Stimulated activated CD4-positive, alpha-beta T cell treated with anti-CD3 and anti-CD28 coated beads, TNF-alpha, amount 100 ng/mL, for 1 hour (primary cell): ENCODE measurements at places on chromosomes 12 and 14.
A peak's percentile ranks its signal among the peaks of the same experiment; 100 is the strongest.

- DNase-seq, result no peak
Observed at GRCh38 chr12:22410486-22410885, 76.0 kb upstream of the ST8SIA1 start.

GRCh38 chr12:93060666-93061472, 131.8 kb upstream of the EEA1 start:
- DNase-seq, result no peak

GRCh38 chr12:73906757-73907156, 630.9 kb upstream of the ATXN7L3B start:
- no peak for DNase-seq

DNA sequence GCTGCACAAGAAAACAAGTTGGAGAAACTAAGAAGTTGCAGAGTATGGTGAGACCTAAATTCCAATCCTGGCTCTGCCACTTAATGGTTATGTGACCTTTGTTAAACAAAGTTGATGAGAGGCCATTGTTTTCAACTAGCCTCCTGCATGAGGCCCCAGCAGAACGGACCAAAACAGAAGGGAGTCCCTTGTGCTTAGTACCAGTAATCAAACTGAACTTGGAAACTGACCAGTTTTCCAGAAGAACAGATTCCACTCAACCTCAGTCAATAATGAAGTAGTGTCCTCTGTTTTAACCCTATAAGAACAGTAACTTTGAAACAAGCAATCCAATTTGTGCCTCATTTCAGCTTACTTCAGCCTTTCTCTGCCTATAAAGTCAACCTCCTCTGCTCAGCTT, 69.9 kb downstream of the C12orf56 start:
- DNase-seq, result no peak

GRCh38 chr14:95196268-95196667, 38.9 kb upstream of the DICER1 start:
- DNase-seq, result no peak

DNA sequence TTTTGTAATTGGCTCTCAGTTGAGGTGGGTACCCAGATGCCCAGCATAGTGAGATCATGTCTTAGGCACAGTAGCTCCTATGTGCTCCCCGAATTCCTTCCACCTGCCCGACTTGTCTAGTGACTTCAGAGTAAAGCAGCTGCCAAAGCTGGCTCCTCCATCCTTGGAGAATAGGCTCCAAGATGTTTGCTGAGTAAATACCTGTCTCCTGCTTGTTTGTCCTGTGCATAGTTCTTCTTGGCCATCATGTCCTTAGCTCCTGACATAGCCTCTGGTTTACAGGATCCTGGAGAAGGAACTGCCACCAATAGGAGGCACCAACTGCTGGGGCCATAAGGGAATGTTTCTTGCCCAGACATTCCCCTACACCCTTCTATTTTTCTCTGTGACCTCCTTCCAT, 52.6 kb upstream of the CISTR start:
- no peak for DNase-seq

DNA sequence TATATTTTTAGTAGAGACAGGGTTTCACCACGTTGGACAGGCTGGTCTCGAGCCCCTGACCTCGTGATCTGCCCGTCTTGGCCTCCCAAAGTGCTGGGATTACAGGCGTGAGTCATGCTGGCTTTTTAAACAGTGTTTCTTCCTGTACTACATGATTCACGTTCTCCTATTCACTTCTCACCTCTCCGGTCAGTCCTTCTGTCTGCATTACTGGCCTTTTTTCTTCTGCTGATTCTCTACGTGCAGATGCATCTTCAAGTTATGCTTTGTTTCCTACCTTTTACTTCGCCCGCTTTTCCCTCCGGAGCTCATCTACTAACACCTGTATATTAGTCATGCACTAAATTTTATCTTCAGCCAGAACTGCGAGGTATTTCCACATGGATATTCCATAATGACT, 296.2 kb upstream of the FLRT2 start:
- no peak for DNase-seq

DNA sequence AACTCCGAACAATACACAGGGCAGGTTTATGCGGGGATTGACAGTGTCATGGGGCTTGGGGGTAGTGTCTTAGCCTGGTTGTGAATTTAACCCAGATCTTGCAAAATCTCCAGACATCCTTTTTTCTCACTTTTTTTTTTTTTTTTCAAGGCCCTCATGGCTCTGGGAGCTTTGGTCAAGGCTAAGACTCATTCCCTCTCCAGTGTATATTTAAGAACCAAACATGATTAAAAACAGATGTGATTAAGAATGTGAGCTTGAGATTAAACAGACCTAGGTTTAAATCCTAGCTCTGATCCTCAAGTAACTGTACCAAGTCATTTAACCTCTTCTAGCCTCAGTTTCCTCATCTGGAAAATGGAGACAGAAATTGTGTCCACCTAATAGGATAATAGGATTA, 151.7 kb upstream of the FUT8 start:
- no peak for DNase-seq

DNA sequence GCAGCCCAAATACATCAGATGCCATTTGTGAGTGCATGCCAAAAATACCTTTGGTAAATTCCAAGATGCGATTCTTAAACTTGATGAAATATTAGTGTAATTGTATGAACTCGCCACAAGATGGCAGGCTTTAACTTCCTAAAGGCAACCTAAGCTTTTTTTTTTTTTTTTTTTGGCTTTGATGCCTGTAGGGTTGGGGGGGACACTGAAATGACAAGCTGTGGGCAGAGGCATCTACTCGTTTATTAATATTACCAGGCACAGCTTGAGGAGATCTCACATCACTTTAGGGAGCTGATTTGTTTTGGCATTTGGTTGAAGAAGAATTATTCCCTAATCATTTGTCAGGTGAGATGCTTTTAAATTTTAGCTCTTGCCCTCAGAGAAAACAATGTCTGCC, 126.7 kb upstream of the CCDC196 start:
- no peak for DNase-seq

- DNase-seq, result no peak
Observed at GRCh38 chr12:45644541-45644940, 85.0 kb upstream of the ARID2 start.

- DNase-seq, result no peak
Observed at GRCh38 chr12:104654665-104655609, 198.2 kb downstream of the CHST11 start.

GRCh38 chr14:75204116-75204515, 27.7 kb upstream of the TMED10 start:
- no peak for DNase-seq

GRCh38 chr14:22812744-22813143, 2.5 kb downstream of the SLC7A7 start:
- no peak for DNase-seq

- DNase-seq, result no peak
Observed at GRCh38 chr12:69846976-69847375, 21.9 kb downstream of the MYRFL start.

DNA sequence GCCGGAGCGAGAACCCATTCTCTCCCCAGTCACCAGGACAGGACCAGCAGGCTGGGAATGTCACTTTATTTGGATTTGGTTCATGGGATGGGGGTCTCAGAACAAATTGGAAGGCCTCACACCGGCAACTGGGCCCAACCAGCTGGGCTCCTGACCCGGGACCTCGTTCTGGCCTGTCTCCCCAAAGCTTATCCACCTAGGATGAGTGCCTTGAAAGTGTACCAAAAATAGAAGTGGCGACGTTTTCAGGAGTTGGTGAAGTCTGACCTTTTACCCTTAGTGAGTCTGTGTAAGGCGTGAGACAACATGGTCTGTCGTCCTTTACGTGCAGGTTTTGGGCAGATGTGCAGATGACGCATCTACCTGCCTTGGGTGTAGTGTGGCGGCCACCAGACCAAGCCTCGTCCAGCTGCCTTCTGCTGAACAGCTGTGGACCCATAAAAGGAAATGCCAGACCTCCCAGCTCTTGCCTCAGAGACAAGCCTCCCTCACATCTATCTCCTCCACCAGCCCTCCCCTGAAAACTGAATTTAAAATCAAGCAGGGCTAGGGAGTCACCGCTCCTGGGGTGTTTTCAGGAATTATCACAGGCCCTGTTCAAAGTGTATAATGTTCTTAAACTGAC, 36.6 kb upstream of the CLMN start:
- DNase-seq, result no peak

GRCh38 chr14:46063872-46064271, 587.7 kb downstream of the RPL10L start:
- no peak for DNase-seq

DNA sequence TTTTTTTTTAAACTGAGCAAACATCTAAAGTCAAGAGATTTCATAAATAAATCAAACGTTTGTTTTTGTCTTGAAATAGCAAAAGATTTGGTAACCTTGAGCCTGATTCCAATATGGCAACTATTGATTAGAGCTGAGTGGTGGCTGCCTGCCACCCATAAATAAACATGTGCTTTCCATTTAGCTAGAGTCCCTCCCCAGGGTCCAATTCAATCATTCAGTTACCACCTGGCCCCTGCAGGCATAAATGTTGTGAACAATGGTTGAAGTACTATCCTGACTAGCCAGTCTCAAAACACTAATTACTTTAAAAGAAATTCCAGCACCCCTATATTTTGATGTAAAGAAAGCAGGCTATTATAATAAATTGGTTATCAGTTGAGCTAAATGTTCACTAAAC, 129.7 kb upstream of the GRIP1 start:
- DNase-seq, result no peak

DNA sequence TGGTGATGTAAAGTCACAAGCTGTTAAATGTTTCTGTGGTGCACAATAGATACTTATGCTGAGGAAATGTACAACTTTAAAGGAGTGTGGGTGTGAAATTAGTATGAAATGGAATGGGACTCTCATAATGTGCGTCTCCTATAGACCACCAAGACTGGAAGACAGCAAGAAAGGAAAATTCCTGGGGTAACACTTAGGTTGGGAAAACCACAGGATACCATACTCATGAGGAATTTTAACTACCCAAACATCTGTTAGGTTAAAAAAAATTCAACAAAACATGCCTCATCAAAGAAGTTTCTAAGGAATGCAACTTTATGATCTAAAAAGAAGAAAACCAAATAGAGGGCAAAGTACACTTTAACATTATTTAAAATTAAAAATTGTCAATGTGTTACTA, 113.7 kb upstream of the MYF6 start:
- DNase-seq, result no peak

- no peak for DNase-seq
Observed at GRCh38 chr12:29667011-29667410, 116.7 kb downstream of the TMTC1 start.

DNA sequence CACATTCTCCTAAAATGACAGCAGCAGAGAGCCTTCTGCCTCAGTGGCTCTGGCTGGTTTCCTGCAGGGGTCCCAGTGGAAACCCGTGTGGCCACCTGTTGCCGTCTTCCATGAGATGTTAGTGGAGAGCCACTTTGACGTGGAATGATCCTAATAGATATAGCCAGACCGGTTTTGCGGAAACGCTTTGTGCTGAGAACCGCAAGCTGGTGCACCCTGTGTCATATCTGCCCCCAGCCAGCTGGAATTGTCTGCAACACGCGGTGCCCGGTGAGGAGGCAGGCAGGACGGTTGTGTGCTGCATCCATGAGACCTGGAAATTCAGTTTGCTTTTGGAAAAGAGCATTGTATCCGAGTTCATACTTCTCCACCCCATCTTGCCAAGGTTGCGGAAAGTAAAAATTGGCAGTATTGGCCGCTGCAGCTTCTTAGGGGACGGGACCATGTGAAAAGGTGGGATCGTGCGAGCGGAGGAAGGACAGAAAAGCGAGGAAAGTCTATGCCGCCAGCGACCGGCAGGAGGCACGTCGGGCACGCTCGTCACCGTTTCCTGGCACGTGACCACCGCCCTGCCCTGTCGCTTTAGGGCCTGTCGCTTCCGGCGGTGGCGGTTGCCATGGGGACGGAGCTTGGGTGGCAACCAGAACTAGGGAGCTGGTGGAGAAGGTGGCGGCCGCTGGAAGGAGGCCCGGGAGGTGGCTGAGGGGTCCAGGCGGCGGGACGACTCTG, at the start of gene CFAP251:
Gene CFAP251 (plus strand): TSS at position 643 of the 729 bp plus-strand sequence. CDS start 2,714 bp downstream, outside the sequence.
- DNase-seq, result peak; percentile 89

- DNase-seq, result no peak
Observed at GRCh38 chr14:77752266-77752665, 8.7 kb downstream of the SNW1 start.

DNA sequence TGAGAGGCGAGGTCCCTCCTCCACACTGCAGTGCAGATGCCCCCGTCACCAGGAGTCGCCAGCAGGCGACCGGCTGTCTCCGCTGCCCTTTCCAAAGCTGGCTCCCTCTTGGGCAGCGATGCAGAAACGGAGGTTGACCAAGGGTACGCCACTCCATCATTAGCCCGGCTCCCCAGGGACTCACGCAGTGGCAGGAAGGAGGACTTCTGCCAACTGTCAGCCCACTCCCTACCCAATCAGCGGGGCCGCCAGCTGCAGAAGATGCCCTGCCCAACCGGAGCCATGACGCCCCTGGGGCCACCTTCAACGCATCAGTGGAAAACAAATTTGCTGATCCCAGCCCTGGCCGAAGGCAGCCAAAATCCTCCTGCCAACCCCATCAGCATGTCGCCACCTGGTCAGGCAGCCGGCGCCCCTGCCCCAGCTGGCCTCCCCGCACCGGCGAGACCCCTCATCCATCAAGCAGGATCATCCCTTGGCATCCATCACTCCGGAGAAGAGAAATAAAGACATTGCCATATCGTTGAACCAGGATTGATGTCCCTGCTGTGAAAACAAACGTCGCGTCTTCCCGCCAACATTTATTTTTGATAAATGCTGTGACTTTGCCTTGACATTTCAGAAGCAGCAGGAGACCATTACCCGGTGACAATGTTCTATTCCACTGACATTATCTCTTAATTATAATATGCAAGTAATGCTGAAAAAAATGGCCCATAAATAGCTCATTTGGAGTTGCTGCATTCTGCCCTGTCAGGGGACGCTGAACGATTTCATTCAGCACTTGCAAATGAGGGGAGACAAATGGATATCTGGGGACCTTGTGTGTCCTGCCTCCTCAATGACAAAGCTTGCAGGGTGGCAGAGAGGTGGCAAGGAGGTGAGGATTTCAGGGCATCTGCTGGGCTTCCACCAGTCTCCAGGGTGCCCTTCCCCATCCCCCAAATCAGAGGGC, 105.1 kb downstream of the SCARB1 start:
- DNase-seq, result no peak

- no peak for DNase-seq
Observed at GRCh38 chr12:102417055-102417454, 63.3 kb downstream of the IGF1 start.

- no peak for DNase-seq
Observed at GRCh38 chr12:96892104-96892503, 15.0 kb upstream of the NEDD1 start.

- no peak for DNase-seq
Observed at GRCh38 chr12:7101047-7101693, 7.8 kb downstream of the C1RL start.

GRCh38 chr14:68661226-68662225, 131.3 kb downstream of the ZFP36L1 start:
- DNase-seq, result no peak

DNA sequence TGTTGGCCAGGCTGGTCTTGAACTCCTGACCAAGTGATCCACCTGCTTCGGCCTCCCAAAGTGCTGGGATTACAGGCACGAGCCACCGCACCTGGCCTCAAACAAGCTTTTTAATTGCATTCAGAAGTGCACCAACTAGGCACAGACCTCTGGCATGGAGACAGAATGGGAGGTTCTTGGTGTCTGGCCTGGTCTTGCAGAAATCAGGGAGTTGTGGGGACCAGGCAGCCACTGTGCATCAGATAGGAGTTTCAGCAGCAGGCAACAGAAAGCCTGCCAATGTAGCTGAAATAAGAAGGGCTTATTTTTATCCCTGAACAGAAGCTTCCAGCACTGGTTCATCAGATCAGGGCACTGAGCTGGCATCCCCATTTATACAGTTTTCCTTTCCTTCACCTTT, 22.2 kb upstream of the TCL1B start:
- DNase-seq, result no peak

- DNase-seq, result no peak
Observed at GRCh38 chr12:130184404-130185090, 22.3 kb downstream of the FZD10 start.

- peak; percentile 8 for DNase-seq
Observed at GRCh38 chr12:130838284-130838950, 633 bp downstream of the STX2 start.
